ENCODE measurements at places on chromosomes 2 and 18.

GRCh38 chr18:47149457-47150028, 757 bp downstream of the HDHD2 start:
- no peak for DNase-seq

GRCh38 chr2:126894082-126894481, 4.6 kb upstream of the TEX51 start:
- no peak for DNase-seq

DNA sequence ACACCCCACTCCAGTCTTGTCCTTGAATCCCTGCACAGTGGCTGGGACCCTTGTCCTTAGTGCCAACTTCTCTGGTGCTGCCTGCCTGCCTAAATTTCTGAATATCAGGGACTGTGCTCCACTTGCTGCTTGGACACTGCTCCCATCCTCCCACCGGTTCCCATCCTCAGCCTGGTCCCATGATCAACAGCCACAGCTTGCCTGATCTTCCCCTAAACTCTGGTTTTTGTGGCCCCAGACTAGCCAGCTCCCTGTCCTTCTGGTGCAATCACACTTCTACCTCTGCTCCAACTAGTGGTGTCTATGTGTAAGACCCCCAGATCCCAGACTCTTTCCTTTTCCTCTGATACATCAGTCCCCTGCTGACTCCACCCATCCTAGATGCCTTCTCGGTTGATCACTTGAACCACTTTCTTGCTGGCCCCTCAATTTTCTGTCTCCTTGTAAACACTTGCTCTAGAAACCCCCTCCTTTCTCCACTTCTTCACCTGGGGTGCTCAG, 37.2 kb upstream of the POLE4 start:
- DNase-seq: no peak

GRCh38 chr2:88865801-88866371, 174.4 kb downstream of the RPIA start:
- DNase-seq: no peak

- DNase-seq: no peak
Observed at GRCh38 chr18:46134920-46135675, 30.9 kb downstream of the HAUS1 start.

DNA sequence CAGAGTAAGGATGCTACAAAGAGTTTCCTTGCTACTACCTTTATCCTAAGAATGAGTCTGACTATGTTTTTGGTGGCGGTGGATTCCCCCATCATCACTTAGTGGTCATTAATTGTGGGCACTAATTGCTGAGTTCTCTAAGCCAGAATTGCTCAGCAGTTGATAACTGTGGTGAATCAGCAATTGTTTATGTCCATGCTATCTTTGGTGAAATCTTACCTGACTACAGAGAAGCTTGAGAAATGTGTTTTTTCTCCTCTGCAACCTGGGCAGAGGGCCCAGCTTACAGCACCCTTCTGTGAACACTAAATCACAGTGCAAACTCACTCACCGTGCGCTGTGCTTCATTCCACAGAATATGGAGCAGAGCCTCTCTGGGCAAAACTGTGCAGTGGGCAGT, 683.6 kb downstream of the CNTNAP5 start:
- no peak for DNase-seq

DNA sequence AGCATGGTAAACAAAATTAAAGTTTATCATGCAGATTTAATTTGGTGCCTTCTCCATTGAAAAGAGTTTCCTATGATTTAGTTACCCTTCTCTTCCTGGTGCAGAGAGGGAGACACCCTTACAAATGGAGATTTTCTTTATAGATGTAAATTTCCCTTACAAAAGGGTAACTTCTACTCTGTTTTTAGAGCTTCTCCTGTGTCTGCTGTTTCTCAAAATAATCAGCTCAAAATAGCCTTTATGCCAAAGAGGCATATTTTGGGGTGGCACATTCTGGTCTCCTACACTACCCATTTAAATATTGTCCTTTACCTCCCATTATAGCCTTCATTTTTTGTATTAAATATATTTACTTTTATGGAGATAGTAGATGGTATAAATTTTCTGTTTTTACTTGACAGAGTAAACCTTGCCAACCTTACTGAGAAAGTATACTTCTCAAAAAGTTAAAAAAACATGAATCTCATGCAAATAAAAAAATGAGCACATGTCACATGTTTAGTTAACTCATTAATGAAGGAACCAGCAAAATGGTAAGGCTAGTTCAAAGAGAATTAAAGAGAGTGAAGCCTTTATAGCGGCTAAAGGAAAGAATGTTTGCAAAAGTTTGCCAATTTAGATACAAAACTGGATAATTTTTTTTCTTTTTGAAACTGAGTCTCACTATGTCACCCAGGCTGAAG, 83.3 kb upstream of the MSH6 start:
- no peak for DNase-seq

GRCh38 chr18:35443434-35443833, 54.3 kb downstream of the INO80C start:
- DNase-seq: no peak

GRCh38 chr18:78977637-78978348, 1.8 kb upstream of the SALL3 start:
- DNase-seq: no peak

DNA sequence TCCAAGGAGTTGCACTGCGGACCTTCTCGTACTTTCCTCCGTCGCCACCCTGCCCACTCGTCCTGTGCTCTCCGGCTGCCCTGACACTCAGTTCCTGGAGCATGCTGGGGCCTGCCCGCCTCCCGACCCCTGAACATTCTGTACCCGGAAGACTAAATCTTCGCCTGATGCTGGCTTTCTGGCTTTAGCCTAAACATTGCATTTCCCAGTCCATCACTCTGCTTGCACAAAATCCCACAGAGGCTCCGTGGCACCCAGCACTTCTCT, 550 bp upstream of the SFXN5 start:
- no peak for DNase-seq

GRCh38 chr2:106547164-106547903, 60.2 kb downstream of the CD8B2 start:
- DNase-seq: no peak

GRCh38 chr2:61888267-61889055, at the start of gene CCT4:
Gene CCT4, minus strand, starts transcription at chr2:61888656. Its CDS starts 149 bp downstream, at chr2:61888507.
- peak; percentile 87 for DNase-seq

- DNase-seq: no peak
Observed at GRCh38 chr2:143190431-143190830, 61.2 kb downstream of the ARHGAP15 start.

- DNase-seq: no peak
Observed at GRCh38 chr2:44242904-44243303, 32.4 kb upstream of the SLC3A1 start.

GRCh38 chr2:15596968-15597367, 5.3 kb downstream of the DDX1 start:
- no peak for DNase-seq

DNA sequence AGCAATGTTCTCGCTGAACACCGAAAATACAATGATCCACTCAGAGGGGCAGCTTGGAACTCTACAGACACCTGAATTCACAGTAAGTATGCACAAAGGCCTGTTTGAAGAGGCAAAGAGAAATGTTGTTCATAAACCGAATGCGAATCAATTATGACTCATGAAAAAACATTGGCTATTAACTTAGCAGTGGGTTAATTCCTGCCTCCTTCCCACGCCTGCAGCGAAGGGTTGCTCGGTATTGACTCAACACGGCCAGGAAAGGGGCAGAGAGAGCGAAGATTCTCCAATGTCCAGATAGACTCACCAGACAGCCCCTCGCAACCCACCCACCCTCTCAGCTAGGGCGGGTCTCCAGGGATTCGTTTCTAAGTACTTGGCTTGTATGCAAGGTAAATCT, 9.4 kb downstream of the CRACDL start:
- DNase-seq: no peak

GRCh38 chr2:208407667-208408066, 1.1 kb downstream of the PTH2R start:
- no peak for DNase-seq

DNA sequence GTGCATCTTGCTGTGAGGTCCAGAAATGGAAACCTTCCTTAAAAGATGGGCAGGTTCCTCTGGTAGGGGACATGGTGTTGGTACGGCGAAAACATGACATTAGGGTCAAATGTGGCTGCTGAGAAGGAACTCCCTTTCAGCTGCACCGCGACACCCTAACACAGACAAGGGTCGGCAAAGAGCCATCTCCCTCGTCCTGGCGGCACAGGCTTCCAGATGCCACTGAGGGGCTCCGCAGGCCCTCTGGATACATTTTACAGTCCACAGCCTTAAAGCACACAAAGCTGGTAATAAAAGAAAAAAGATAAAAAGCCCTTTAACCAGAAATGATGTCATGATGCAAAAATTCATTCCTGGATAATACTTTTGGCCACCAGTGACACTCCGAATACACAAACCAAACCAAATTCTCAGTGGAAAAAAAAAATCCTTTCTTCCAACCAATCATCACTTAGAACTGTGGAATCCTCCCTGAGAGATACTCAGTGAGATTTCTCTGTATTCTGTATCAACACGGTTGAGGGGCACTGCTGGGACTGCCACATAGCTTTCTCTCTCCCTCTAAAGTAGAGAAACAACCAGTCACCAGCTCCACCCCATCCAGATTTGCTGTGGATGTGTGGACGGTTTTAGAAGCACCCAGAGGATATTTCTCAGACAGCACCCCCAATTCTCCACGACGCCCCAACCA, 174.8 kb downstream of the HDAC4 start:
- no peak for DNase-seq

DNA sequence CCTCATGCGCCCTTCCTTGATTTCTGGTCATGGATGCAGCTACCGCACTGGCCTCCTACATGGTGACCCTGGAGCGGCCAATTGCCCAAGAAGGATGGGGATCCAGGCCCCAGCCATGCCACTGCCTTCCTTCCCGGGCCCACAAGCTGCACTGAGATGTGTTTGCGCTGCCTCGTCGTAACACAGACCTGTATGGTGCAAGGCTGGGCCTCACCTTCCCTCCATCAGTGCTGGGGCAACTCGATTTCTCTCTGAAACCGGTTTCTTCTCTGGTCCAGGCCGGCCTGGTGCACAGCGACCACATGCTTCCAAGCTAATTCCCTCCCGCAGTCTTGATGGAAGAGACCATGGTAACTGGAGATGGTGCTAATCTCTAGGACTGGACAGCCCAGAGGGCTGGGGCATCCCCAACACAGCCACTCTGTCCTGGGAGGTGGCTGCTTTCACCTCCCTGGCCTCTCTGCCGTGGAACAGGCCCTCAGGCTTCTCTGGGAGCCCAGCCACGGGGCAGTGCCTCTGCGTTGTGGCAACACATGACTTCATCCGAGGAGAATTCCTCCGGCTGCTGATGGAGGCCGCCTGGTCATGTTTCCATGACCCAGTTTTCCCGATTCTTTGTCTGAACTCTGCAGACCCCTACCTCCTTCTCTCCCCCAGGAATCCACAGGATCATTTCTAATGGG, 184.2 kb downstream of the GLI2 start:
- no peak for DNase-seq

DNA sequence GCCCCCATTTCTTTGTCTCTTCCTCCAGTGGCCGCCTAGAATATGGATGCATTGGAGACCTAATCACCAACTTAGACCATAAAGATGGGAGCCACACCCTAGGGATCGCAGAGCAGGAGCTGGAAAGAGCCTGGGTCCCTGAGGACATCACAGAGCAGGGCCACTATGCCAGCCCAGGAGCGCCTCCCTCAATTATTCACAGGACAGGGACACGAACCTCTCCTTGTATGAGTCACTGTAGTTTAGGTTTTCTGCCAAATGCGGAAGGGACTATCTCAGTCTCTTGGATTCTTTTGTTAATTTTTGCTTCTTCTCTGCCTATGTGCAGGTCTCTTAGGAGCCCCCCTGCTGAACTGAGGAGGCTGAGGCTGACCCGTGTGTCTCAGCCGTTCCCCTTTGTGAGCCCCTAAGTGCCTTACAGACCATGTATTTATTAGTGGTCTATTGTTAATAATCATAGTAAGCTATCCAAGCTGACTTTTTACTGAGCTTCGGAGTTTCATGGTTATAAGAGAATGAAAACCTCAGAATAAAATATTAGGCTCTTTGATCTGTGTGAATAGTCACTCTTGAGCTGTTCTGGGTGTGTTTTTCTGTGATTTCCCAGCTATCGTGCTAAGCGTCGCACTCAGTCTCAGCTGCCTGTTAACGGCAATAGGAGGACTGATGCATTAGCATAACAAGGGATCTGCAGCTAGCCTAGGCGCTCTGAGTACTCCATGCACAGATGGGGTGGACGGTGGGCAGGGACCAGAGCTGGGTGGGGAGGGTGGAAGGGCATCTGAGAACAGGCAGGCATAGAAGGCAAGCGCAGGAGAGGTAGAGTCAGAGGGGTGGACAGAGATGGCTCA, 12.7 kb upstream of the PTPN4 start:
- no peak for DNase-seq

DNA sequence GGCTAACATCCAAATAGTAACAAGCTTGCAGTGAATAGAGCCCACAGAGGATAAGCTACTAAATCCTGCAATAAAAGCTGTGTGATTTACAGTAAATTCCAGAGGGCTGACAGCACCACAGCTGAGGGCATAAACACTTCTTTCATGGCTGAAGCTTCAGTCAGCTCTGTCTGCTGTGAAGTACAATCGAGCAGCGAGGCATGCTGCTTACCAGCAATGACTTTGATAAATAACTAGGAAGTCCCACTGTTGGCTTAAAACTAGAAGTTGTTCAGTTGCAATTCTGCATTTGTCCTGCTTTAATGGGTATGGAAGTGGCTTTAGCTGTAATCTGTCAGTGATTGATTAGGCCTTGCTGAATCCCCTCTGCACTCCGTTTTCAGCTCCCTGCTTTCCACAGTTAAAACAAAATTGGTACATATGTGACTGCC, 65.2 kb upstream of the FIGN start:
- DNase-seq: no peak

- no peak for DNase-seq
Observed at GRCh38 chr2:237198164-237198855, 112.6 kb downstream of the COPS8 start.

DNA sequence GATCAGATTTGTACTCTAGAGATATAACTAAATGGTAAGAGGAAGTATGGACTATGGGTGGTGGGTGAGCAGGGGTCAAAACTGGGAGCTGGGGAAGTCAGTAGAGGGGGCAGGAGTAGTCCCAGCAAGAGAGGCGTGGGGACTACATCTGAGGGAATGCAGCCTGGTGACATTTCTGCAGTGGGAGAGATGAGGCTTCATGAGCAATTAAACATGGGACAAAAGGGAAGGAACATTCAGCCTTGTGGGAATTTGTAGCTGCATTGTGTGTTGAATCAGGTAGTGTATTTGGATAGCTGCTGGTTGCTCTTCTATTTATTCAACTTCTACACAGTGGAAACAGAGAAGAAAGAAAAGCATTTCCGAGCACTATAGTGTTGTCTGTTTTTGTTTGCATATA, 3.6 kb downstream of the CNOT11 start:
- no peak for DNase-seq

DNA sequence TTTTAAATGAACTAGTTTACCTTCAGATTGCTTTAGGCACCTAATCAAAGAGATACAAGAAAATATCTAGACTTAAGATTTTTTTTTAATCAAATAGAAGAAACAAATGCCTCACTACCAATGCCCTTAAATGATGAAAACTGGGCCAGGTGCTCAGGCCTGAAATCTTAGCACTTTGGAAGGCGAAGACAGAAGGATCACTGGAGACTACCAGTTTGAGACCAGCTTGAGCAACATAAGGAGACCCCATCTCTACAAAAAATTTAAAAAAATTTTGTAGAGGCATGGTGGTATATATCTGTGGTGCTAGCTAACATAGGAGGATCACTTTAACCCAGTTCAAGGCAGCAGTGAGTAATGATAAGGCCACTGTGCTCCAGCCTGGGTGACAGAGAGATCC, 675.1 kb downstream of the NRXN1 start:
- DNase-seq: no peak

- DNase-seq: no peak
Observed at GRCh38 chr2:196205881-196206435, 34.6 kb upstream of the STK17B start.

GRCh38 chr2:45843136-45843535, 191.7 kb downstream of the PRKCE start:
- DNase-seq: no peak

- peak; percentile 32 for DNase-seq
Observed at GRCh38 chr2:38376346-38377049, 575 bp downstream of the ATL2 start.
